ENCODE measurements at places on chromosomes 3 and 15.

- DNase-seq: no peak
Observed at GRCh38 chr3:106830334-106830733, 546.9 kb upstream of the CCDC54 start.

- DNase-seq: no peak
Observed at GRCh38 chr15:40449275-40449674, 8.5 kb downstream of the BAHD1 start.

GRCh38 chr15:76711351-76711827 is 193.8 kb downstream of the SCAPER start:
- DNase-seq: peak; percentile 10

DNA sequence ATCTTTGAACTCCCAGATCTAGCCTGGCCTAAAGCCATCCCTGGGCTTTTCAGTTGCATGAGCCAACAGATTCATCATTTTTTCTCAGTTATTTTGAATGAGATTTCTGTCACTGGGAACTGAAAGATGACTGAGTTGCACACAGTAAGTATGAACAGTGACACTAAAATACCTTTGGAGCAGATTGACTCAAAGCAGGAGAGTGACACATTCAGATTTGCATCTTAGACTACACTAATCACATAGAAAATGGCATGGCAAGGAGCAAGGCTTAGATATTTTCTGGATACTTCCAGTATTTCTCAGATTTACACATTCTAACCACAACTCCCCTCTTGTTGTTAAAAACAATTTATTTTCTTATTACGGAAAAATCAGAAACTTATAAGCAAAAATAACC is 32.8 kb downstream of the SEC62 start:
- DNase-seq: peak; percentile 9

GRCh38 chr3:152356870-152357276 is 88.1 kb downstream of the MBNL1 start:
- DNase-seq: no peak

Measured in GM19239 (cell line).